Foreskin keratinocyte (primary cell): ENCODE measurements at places on chromosomes 7 and 10. TPM values are rescaled to one million over a fixed set of nuclear protein-coding genes. Genes with fewer than 3 reads are reported as not detected.

Gene HTR5A
- not detected in 2 replicates for total RNA-seq

Gene BLNK
- total RNA-seq, result not detected in 2 replicates

Gene POLR1F
- total RNA-seq, result 24.8 and 25.5 TPM in 2 replicates

Gene UBE2D4
- 8.0 and 8.8 TPM in 2 replicates for total RNA-seq

Gene GSTO2
- total RNA-seq, result 45.0 and 55.8 TPM in 2 replicates

Gene ABCC2
- total RNA-seq, result 0.82 and 0.92 TPM in 2 replicates

Gene CHRM2
- not detected in 2 replicates for total RNA-seq

Gene NPC1L1
- not detected in 2 replicates for total RNA-seq

Gene ADCK2
- 18.5 and 19.2 TPM in 2 replicates for total RNA-seq

Gene OR13A1
- total RNA-seq, result not detected in 2 replicates

Gene OPALIN
- not detected in 2 replicates for total RNA-seq

Gene RSPH10B
- total RNA-seq, result 0.04 TPM in 1 of 2 replicates, not detected in the other

Gene ELAPOR2
- 2.8 and 3.7 TPM in 2 replicates for total RNA-seq

Gene SH2D4B
- not detected in 2 replicates for total RNA-seq

Gene TDRD1
- 0.11 TPM in 1 of 2 replicates, not detected in the other for total RNA-seq

Gene ZNF655
- 55.1 and 55.8 TPM in 2 replicates for total RNA-seq

Gene HOXA13
- not detected in 2 replicates for total RNA-seq

Gene DNAH11
- not detected in 2 replicates for total RNA-seq

Gene GSAP
- 3.9 and 4.2 TPM in 2 replicates for total RNA-seq

Gene ANKMY2
- total RNA-seq, result 10.1 and 10.2 TPM in 2 replicates

Gene GRM3
- not detected in 2 replicates for total RNA-seq

Gene GPRIN2
- 0.58 and 0.78 TPM in 2 replicates for total RNA-seq

Gene MBL2
- total RNA-seq, result not detected in 2 replicates

Gene SLC29A4
- total RNA-seq, result 0.46 and 1.0 TPM in 2 replicates

Gene XPNPEP1
- 58.8 TPM in 2 replicates for total RNA-seq

Gene DENND2A
- total RNA-seq, result 1.1 and 3.0 TPM in 2 replicates

Gene NANOS1
- total RNA-seq, result 0.67 and 0.78 TPM in 2 replicates
